ENCODE measurements at places on chromosomes 3 and 15. TPM values are rescaled to one million over a fixed set of nuclear protein-coding genes. Genes with fewer than 3 reads are reported as not detected.

Gene C2CD4A
- total RNA-seq, result 0.11 TPM

- no peak for DNase-seq
Measured at GRCh38 chr3:143951351-143951971, 20.2 kb upstream of the DIPK2A start.

DNA sequence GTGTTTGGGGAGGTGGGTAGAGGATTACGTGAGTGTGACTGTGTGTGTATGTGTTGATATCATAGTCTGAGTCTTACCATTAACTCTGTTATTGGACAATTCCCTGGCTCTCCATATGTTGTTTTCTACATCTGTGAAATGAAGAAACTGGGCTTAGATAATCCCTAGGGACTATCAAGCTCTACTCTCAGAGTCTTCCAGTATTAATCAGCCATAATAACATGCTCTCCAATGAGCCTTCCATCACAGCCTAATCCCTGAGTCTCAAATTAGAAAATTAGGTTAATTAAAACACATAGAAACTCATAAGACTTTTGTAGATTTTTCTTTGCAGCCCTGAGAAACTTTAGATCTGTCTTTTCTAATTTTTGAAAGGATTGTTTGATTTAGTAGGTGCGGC, 404.2 kb upstream of the RARB start:
- no peak for DNase-seq

DNA sequence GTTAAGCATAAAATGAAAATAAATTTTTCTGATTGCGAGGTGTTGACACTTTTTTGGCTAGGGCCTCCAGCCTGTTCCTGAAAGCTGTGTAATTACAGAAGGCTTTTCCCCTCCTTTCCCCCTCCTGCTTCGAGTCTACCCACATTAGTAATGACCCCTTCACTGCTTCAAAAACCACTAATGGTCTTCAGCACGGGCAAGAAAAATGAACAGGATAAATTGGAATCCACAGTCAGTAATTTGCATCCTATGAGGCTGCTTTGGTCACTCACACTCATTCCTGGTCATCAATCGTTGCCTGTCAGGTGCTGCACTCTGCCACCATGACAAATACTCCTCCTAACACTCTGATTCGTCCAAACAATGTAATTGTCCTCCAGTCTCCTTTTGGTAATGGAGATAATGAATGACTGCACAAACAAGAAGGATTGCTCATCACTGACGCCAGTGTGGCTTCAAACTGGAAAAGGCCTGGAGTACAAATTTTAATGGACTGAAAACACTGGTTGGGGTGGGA, 148.6 kb downstream of the MEIS2 start:
- no peak for DNase-seq

Gene SERPINI2
- total RNA-seq, result 3.9 TPM

Gene PLA2G4D
- not detected for total RNA-seq

DNA sequence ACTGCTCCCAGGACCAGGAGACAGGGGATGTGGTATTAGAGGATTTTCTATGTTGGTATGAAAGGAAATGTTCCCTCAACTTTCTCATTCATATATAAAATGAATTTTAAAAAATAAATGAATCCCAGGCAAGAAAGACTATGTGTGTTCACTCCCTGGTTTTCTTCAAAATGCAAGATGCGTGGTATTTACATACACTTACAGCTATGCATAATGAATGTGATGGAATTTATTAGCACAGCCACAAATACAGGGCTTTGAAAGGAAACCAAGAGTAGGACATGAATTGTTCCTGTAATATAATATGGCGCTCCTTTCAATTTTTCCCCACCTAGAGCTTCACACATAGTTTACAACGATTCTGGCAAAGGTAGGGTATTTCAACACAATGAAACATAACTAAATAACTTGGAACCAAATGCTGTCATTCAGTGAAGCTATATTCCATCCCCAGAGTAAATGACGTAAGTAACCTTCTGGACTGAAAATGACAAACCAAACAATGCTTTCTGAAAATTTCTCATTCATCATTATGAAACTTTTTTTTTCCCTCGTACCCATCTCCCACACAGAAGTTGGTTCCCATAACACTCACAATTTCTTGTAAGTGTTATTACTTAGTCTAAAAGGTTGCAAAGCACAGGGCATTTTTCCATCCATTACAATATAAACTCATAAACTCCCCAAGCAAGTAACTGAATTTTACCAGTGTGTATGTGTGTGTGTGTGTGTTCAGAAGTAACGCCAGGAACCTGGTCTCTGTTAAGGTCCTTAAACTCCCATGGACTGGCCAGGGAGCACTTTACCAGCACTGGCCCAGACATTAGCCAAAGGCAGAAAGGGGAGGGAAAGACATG, 41.8 kb downstream of the CBLB start:
- no peak for DNase-seq

GRCh38 chr3:65096110-65096745, 408.4 kb upstream of the ADAMTS9 start:
- DNase-seq, result no peak

- DNase-seq, result no peak
Measured at GRCh38 chr15:73291441-73291840, 77.3 kb downstream of the HCN4 start.

Gene TTC21A
- 4.3 TPM for total RNA-seq

GRCh38 chr15:83208367-83208661, 691 bp upstream of the HDGFL3 start:
- no peak for DNase-seq

- DNase-seq, result no peak
Measured at GRCh38 chr3:53030619-53031449, 15.0 kb downstream of the SFMBT1 start.

- no peak for DNase-seq
Measured at GRCh38 chr3:1515882-1516281, 423.1 kb downstream of the CNTN6 start.

GRCh38 chr15:50463423-50464358, 39.5 kb downstream of the USP8 start:
- no peak for DNase-seq
